CD14-positive monocyte (primary cell): ENCODE measurements at places on chromosomes 5 and 9.

GRCh38 chr5:132819468-132819867, 6.4 kb downstream of the SOWAHA start:
- no peak for DNase-seq

DNA sequence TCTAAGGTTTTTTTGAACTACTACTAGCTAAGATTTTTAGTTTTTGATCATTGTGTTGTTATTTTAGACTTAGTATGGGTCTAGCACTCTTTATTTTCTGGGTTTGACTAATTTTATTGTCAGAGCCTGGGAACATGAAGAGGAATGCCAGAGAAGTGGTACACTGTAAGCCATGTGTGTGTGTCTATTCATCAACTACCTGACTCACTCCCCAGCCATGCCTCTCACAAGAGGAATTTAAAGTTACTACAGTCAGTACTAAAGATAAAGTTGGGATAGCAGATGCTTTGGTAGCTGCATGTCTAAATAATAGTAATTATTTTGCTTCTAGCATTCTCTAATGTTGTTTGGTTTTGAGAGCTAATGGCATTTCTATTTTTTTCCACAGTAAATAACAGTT, 264.8 kb downstream of the CSNK1G3 start:
- DNase-seq = no peak

GRCh38 chr9:89935115-89935514, 330.3 kb downstream of the GADD45G start:
- DNase-seq = no peak

DNA sequence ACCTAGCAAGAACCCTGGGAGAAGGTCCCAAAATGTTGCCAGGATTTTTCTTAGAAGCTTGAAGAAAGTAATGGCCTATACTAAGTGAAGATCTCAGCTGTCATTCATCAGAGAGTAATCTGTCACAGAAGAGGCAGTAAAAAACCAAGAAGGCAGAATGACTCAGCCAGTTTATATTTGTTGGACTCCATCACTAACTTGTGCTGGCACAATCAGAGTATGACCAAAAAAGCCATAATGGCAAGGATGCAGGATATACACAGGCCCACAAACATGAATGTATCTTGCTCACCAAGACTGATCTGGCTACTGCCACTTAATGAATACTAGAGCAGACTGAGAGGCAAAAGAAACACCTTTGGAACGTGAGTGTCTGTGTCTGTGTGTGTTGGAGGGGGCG, 104.0 kb upstream of the POU5F2 start:
- DNase-seq = no peak

GRCh38 chr5:42953041-42953440, 87.1 kb downstream of the ANXA2R start:
- DNase-seq = no peak

DNA sequence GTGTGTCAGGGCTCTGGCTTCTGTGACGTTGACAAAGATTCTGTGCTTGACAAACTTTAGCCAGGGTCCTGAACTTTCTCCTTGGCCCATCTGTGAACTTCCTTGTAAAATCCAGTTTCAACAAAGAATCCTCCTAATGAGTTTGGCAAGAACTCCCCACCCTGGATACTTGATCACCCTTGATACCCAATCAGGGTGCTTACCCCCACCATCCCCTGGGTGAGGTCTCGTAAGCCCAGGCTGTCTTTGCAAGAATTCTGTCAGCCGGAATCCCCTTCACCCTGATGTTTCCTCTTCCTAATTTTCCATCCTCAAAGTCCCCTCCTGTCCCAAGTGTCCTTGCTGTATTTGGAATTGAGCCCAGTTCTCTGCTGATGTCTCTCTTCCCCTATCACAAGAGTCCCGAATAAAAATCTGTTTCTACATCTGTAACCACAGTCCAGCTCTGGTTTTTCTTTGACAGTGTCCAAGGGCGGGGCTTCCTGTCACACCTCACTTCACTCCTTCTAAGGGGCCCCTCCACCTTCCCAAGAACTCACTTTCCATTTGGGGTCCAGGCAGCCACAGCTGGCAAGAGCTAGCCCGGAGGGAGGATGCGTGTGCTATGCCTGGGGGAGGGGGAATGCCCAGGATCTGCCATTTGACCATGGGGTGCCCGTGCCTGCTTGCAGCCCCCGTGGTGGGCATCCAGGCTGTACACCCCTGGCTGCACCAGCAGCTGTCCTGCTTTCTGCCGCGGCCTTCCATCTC, 2.7 kb upstream of the CARD19 start:
- DNase-seq = no peak
